ENCODE measurements at places on chromosomes 16 and 17. TPM values are rescaled to one million over a fixed set of nuclear protein-coding genes. Genes with fewer than 3 reads are reported as not detected.
A peak's percentile ranks its signal among the peaks of the same experiment; 100 is the strongest.

PRR15L gene
- total RNA-seq = 0.34 TPM

ITGB3 gene
- 0.09 TPM for total RNA-seq

SLFN14 gene
- total RNA-seq = not detected

MAF gene
- 2.7 TPM for total RNA-seq

CDH13 gene
- 2.6 TPM for total RNA-seq

NPIPA5 gene
- 1.0 TPM for total RNA-seq

VAT1L gene
- 49.6 TPM for total RNA-seq

GRCh38 chr17:83037084-83037873 is 42.1 kb upstream of the METRNL start:
- H3K4me3 ChIP-seq = no peak overlapping the region
- H3K4me1 ChIP-seq = no peaks in the 10 kb centered on the region

DNA sequence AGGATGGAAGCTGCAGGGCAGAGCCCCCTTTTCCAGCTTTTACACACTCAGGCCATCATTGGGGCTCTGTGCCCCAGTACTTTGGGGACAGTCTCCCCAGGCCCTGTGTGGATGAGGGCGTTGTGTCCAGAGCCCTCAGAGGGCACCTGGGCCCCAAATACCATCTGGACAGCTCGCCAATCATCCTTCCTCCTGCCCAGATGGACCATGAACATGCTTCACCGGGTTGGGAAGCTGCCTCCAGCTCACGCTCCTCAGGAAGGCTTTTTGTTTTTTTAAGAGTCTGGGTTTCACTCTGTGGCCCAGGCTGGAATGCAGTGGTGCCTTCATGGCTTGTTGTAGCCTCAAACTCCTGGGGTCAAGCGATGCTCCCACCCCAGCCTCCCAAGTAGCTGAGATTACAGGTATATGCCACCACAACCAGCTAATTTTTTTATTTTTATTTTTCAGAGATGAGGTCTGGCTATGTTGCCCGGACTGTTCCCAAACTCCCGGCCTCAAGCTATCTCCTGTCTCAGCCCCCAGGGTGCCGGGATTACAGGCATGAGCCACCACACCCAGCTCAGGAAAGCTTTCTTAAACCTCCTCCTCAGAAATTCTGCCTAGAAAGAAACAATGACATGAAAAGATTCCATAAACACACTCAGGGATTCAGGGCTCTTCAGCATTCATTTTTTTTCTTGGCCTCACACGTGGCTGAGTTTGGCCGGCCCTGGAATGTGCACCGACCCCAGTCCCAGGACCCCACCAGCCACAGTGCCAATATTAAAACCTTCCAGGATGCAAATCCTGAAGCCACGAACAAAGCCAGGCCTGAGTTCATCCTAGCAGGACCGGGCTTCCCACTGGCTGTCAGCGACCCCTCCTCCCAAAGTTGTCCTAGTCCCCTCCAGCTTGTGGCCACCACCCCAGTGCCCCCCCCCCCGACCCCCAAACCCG is 27.4 kb upstream of the ZNF423 start:
- no peak overlapping the region for H3K27ac ChIP-seq
- H3K36me3 ChIP-seq = no peaks in the 10 kb centered on the region
- DNase-seq = no peak
- no peak overlapping the region for H3K4me3 ChIP-seq

DNA sequence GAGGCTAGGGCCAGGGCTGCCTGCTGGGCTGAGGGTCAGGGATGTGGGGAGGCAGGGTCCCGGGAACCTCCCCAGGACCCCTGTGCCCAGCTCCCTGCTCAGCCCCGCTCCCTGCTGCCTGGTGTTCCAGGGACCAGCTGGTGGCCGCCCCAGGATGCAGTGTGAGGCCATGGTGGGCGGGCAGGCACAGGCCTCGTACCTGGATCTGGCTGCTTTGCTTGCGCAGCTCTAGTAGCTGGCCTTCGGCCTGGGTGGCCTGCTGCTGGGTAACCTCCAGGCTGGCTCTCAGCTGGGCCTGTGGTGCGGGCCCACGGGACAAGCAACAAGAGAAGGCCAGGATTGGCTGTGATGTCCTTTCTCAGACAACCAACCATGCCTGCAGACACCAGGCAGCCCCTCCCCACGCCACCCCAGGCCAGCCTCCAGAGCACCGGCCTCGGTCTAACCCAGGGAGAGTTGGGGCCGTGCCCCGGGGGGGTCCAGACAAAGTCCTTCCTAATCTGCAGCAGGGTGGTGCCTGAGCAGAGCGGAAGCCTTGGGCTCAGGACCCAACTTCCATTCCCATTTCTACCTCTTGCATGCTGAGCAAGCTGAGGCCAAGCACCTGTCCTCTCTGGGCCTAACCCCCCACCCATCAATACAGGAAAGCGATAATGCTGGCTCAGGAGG is 4.1 kb downstream of the TRIM65 start:
- H3K36me3 ChIP-seq = peaks cover 11% of the 10 kb centered on the region
- no peak overlapping the region for H3K4me3 ChIP-seq
- DNase-seq = no peak
- H3K4me1 ChIP-seq = peaks cover 4% of the 10 kb centered on the region

DNA sequence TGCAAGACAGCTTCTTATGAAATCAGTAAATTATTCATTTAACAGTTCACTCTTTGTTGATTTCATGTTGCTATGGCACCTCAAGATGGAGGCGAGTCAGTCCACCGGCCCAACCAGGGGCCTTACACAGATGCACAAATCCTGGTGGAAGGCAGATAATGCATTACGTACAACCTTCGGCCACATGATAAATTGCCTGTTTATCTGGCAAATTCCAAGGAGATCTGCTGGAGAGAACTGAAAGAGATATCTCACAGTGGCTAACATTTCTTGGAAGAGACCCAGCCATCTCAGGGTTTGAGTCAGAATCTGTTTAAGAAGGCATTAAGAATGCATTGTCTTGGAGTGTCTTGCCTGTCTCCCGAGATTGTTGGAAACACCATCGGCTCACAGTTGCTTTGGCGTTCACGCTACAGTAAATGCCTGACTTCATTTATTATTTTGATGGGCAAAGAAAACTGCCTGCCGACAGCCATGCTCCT is 225.6 kb downstream of the MSI2 start:
- no peak for DNase-seq
- peaks cover 8% of the 10 kb centered on the region for H3K4me1 ChIP-seq
- no peak overlapping the region for H3K4me3 ChIP-seq
- H3K36me3 ChIP-seq = no peaks in the 10 kb centered on the region

DNA sequence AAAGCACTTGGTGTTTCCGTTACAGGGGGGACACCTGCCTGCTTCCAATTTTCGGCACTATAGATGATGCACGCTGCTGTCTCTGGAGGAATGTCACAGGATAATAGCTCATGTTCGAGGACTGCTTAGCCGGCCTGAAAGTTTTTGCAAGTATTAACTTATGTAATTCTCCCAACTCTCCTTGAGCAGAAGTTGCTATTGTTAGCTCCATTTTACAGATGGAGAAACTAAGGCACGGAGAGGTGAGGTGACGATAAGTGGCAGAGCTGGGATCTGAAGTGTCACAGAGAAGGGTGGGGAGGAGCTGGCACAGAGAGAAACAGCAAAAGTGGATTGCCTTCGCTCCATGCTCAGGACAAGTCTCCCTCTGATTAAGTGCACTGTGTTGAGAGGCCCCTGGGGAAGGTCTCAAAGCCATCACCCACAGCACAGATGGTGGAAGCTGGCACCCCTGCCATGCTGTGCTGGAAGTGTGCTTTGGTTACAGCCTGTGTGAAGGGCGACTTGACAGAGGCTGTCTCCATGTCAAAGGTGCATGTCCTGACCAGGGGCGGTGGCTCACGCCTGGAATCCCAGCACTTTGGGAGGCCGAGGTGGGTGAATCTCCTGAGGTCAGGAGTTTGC is 40.8 kb upstream of the MEAK7 start:
- no peak for DNase-seq
- H3K27ac ChIP-seq = no peak overlapping the region
- H3K36me3 ChIP-seq = no peaks in the 10 kb centered on the region
- H3K4me1 ChIP-seq = peaks cover 23% of the 10 kb centered on the region
- no peak overlapping the region for H3K4me3 ChIP-seq

- no peaks in the 10 kb centered on the region for H3K36me3 ChIP-seq
- peak overlapping the region; percentile 95 for H3K4me3 ChIP-seq
- H3K27ac ChIP-seq = peak overlapping the region; percentile 77
- no peak for DNase-seq
Observed at GRCh38 chr17:67376415-67376736, 705 bp upstream of the PITPNC1 start.

- no peak overlapping the region for H3K27ac ChIP-seq
- no peak for DNase-seq
- H3K36me3 ChIP-seq = no peaks in the 10 kb centered on the region
- H3K4me1 ChIP-seq = no peaks in the 10 kb centered on the region
- peak overlapping the region; percentile 40 for H3K4me3 ChIP-seq
- H3K27me3 ChIP-seq = no peaks in the 10 kb centered on the region
Observed at GRCh38 chr16:55832425-55832772, 497 bp downstream of the CES1 start.

DNA sequence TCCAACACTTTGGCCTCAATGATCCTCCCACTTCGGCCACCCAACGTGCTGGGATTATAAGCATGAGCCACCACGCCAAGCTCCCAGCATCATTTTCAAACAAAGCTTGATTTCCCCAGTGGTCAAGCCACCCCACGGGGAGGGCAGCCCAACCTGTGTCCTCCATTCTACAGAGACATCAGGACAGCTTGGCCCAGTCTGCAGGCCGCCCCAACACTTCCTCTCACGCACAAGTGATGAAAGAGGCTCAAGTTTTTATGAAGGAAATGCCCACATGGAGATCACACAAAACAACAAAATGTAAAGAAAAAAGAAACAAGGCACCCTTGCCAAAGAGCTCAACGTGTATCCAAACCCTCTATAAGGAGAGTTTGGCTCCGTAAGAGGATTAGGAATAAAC is 112.4 kb downstream of the XYLT1 start:
- DNase-seq = no peak
- H3K27ac ChIP-seq = no peak overlapping the region
- H3K36me3 ChIP-seq = no peaks in the 10 kb centered on the region
- no peaks in the 10 kb centered on the region for H3K27me3 ChIP-seq
- peaks cover 2% of the 10 kb centered on the region for H3K4me1 ChIP-seq
- H3K4me3 ChIP-seq = no peak overlapping the region

DNA sequence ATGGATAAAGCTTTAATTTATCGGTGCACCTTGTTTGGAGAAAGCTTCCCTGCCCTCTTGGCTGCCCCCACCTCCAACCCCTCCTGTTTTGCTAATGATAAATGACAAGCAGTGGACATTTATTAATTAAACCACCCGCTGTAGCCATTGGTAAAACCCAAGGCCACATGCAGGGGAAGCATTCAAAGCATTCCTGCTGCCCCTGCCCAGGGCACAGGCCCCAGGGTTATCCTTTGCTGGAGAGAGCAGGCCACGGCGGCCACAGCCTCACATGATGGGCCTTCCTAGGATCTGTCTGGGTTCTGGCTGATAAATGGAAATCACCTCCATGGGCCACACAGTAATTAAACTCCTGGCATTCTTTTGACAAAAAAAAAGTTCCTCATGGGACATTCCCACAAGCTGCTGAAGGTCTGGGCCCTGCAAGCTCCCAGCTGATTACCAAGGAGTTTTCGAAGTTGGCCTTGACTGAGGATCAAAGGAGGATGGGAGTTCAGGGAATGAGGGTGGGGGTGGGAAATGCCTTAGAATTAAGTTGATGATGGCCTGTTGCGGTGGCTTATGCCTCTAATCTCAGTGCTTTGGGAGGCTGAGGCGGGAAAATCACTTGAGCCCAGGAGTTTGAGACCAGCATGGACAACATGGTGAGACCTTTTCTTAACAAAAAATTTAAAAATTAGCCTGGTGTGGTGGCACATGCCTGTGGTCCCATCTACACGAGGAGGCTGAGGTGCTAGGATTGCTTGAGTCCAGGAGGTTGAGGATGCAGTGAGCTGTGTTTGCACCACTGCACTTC is 35.5 kb downstream of the SOST start:
- no peak for DNase-seq
- no peaks in the 10 kb centered on the region for H3K4me1 ChIP-seq
- no peaks in the 10 kb centered on the region for H3K27me3 ChIP-seq
- H3K27ac ChIP-seq = no peak overlapping the region
- no peaks in the 10 kb centered on the region for H3K36me3 ChIP-seq
- no peak overlapping the region for H3K4me3 ChIP-seq

GRCh38 chr16:66751053-66751302 is 431 bp downstream of the DYNC1LI2 start:
- H3K4me3 ChIP-seq = peak overlapping the region; percentile 95
- peaks cover 24% of the 10 kb centered on the region for H3K36me3 ChIP-seq
- H3K4me1 ChIP-seq = peaks cover 9% of the 10 kb centered on the region
- H3K27me3 ChIP-seq = no peaks in the 10 kb centered on the region
- DNase-seq = peak; percentile 54

DNA sequence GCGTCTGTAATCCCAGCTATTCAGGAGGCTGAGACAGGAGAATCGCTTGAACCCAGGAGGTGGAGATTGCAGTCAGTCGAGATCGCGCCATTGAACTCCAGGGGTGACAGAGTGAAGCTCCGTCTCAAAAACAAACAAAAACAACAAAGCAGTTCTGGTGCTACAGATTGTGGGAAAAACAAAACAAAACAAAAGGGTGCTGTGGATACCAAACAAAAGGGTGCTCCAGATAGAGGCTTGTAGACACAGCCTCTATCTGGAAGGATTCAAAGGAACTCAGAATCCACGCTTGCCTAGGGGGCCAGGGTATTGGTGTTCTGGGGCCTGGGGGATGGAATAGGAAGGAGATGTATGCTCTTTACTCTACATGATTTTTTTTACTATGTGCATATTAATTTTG is 2.5 kb downstream of the MYLK3 start:
- no peaks in the 10 kb centered on the region for H3K27me3 ChIP-seq
- peaks cover 23% of the 10 kb centered on the region for H3K4me1 ChIP-seq
- no peaks in the 10 kb centered on the region for H3K36me3 ChIP-seq
- no peak overlapping the region for H3K4me3 ChIP-seq

GRCh38 chr16:398561-399339 is 1.8 kb downstream of the NME4 start:
- H3K4me1 ChIP-seq = peaks cover 26% of the 10 kb centered on the region
- DNase-seq = no peak
- no peaks in the 10 kb centered on the region for H3K27me3 ChIP-seq
- H3K4me3 ChIP-seq = no peak overlapping the region
- H3K27ac ChIP-seq = no peak overlapping the region

DNA sequence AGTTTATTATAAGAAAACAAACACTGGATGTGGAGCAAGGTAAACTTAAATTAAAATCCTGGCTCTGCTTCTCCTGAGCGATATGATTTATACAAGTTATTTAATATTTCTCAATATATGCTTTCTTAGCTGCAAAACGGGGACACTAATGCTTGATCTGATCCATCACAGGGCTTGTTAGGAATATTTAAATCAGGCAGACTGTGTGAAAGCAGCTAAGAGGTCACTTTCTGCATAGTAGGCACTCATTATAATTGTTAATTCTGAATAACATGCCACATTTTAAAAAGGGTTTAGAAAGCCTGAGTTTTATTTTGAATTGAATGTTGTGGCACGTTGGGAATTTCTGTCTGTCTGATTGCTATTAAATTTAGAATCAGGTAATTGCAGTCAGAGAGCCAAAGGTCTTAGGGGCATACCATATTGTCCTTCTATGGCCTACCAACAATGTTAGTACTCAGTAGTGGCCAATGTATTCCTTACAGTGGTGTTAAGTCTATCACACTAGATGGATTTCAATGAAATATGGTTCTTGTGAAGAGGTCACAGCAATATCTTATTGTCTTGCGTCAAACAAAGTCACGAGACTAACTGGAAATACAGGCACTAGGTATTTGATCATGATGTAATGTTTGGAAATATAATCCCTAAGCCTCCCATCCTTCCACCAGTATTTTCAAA is 890.0 kb upstream of the CDH8 start:
- no peaks in the 10 kb centered on the region for H3K27me3 ChIP-seq
- DNase-seq = no peak
- peaks cover 4% of the 10 kb centered on the region for H3K4me1 ChIP-seq
- H3K27ac ChIP-seq = no peak overlapping the region

- peaks cover 6% of the 10 kb centered on the region for H3K4me1 ChIP-seq
- DNase-seq = no peak
- H3K27me3 ChIP-seq = peaks cover 6% of the 10 kb centered on the region
- H3K36me3 ChIP-seq = no peaks in the 10 kb centered on the region
- H3K27ac ChIP-seq = no peak overlapping the region
Observed at GRCh38 chr17:61416211-61416539, 16.5 kb downstream of the TBX2 start.
